ENCODE measurements at places on chromosomes 3 and 15. TPM values are rescaled to one million over a fixed set of nuclear protein-coding genes. Genes with fewer than 3 reads are reported as not detected.

Gene ENTPD3
- not detected for total RNA-seq

- no peak for DNase-seq
Observed at GRCh38 chr15:70530503-70530902, 232.9 kb downstream of the UACA start.

DNA sequence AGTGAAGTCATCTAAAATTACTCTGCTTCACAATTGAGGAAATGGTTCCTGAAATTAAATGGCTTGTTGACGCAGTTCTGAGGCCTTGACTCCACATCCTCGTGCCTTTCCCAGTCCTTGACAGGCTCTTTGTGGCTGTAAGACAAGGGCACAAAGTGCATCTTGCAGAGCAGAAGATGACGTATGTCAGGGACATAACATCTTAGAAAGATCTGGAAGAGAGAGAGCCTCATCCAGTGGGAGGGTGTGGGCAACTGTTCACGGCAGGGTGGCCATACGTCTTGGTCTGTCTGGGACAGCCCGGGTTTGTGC lies 91.0 kb downstream of the CHRNA7 start:
- no peak for DNase-seq

DNA sequence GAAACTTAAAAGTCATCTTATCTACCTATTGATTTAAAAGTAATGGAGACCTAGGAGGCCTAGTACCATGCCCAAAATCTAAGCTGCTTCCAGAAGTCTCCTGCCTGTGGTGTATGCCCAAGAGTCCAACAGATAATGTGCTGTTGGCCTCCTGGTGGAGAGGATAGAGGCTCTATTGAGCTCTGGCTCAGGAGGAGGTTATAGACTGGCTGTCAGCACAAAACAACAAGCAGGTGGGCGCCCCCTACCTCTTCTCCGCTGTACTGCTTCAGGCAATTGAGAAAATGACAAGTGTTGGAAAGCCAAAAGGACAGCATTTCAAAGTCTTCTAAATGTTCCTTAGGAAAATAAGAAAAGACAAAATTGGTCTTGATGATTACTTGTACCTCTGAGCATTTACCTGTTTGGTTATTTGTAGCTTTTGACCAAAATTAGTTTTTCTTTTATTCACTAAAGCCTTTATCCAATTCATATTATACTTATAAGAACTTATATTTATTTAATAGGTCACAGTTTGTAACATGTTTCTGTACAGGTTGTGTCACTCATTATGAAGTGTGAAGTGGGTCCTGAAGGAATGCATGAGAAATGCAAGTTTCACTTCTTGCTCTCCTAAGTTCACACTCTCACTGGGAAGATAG lies 17.2 kb upstream of the GNB5 start:
- DNase-seq = peak; percentile 68

DNA sequence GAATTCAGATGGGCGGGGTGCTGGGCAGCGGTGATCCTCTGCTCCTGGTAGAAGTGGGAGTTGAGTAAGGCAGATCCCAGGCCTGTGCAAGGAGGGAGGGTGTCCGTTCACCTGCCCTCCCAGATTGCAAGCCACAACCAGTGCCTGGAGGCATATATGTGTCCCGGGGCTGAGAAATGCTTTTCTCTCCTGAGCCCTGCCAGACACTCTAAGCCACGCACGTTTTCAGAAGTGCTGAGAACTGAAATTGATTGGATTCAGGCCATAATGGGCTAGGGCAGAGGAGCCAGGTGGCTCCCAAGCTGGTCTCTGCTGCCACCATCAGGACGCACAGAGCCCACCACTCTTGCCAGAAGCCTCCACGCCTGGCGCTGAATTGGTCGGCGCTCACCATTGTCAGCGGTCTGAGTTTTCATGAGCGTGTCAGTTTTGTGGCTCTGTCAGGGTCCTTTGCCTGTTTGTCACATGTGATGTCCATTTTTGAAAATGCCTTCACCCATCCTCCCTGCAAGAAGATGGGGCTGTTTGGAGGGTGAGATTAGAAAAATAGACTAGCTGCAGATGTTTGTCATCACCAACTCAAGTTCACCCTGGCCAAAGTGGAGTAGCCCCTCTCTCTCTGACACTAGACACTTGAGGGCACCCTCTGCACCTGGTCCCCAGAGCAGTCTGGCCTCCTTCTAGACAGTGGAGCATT lies 15.4 kb upstream of the BFSP2 start:
- DNase-seq = no peak

DNA sequence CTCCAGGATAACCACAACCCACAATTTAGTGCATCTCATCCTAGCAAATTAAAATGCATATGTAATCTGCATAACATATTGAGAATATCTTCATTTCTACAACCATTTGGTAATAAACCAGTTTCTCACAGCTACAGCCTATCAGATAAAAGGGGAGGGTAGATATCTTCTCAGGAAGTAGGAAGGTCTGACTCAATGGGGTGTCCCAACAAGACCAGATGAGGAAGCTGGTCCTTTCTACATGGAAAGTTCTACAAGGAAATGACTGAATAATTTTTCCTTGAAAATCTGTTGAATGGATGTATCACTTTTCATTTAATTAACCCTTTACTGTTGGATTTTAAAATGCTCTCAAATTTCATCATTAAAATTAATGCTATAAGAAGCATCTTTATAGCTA lies 17.4 kb upstream of the TMPRSS7 start:
- no peak for DNase-seq
